ENCODE measurements at places on chromosomes 16 and 17.

GRCh38 chr16:81442916-81443687 lies 1.5 kb upstream of the CMIP start:
- DNase-seq = no peak

DNA sequence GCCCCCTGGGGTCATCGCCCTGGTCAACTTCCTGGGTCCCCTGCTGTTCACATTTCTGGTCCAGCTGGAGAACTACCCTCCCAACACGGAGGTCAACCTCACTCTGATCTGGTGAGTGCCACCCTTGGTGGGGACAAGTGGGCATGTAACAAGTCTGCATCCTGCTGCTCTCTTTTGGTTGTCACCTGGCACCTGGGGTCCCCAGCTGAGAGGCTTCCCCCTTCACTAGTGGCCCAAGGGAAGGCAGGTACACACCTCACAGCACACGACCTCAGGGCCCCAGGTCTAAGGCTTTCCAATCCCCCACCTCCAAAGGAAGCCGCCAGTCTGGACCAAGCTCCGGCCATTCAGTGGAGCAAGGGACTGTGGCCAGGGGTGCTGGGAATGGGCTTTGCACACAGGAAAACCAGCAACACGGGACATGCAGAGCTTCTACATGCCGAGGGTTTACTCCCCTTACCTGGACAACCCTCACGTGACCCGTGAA lies 4.4 kb downstream of the TMC8 start:
- no peak for DNase-seq

GRCh38 chr16:24686678-24687077 lies 42.8 kb upstream of the TNRC6A start:
- no peak for DNase-seq

- DNase-seq = no peak
Measured at GRCh38 chr17:27985306-27985705, 57.2 kb upstream of the NLK start.

- DNase-seq = no peak
Measured at GRCh38 chr16:4344983-4345835, 5.9 kb downstream of the PAM16 start.

DNA sequence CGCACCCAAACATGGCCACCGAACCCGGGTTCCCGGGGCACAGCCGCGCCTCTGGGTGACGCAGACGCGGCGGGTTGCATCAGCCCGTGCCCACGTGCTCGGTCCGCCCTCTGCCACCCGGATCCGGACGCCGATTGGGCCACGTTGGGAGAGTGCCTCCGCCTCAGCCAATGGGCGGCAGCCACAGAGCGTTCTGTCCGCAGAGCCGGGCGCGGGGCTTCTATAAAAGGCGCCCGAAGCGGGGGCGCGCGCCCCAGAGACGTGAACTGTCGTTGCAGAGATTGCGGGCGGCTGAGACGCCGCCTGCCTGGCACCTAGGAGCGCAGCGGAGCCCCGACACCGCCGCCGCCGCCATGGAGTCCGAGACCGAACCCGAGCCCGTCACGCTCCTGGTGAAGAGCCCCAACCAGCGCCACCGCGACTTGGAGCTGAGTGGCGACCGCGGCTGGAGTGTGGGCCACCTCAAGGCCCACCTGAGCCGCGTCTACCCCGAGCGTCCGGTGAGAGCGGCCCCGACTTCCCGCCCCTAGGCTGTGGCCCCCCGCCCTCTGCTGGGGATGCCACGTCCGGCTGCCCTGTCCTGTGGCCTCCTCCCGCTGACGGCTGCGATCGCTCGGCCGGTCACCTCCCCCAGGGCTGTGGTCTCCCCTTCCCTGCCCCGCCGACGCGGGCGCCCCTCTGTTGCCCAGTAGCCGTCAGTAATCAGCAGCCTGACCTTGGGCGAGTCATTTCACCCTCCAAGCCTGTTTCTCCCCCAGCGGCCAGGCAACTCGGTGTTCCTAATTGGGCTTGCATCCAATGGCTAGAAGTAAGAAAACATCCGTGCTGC lies at the start of gene HERPUD1:
Gene HERPUD1, plus strand, starts transcription at position 251 of the 829 bp plus-strand sequence. Its CDS starts 103 bp downstream, at position 354.
- DNase-seq = peak; percentile 88

DNA sequence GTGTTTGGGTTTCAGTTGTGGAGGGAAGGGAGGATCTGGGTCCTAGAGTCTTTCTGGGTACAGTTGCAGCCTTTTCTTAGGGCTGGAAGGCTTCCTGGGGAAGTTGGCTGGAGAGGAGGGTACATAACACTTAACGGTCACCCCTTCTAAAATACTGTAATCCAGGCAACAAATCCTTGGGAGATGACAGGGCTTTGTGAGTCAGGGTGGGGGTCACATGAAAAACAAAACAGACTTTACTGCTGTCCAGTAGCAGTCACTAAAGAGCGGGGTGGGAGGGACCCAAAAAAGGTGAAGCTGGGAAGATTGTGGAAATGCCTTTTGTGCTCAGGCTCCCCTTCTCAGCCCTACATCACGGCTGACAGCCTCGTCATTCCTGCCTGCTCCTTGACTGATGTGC lies 6.3 kb downstream of the SAP30BP start:
- DNase-seq = no peak

GRCh38 chr17:28285965-28286364 lies 33.0 kb upstream of the TMEM97 start:
- no peak for DNase-seq

- DNase-seq = no peak
Measured at GRCh38 chr17:45688353-45688752, 95.8 kb upstream of the CRHR1 start.

GRCh38 chr17:82553210-82553930 lies 33.8 kb downstream of the FOXK2 start:
- no peak for DNase-seq

DNA sequence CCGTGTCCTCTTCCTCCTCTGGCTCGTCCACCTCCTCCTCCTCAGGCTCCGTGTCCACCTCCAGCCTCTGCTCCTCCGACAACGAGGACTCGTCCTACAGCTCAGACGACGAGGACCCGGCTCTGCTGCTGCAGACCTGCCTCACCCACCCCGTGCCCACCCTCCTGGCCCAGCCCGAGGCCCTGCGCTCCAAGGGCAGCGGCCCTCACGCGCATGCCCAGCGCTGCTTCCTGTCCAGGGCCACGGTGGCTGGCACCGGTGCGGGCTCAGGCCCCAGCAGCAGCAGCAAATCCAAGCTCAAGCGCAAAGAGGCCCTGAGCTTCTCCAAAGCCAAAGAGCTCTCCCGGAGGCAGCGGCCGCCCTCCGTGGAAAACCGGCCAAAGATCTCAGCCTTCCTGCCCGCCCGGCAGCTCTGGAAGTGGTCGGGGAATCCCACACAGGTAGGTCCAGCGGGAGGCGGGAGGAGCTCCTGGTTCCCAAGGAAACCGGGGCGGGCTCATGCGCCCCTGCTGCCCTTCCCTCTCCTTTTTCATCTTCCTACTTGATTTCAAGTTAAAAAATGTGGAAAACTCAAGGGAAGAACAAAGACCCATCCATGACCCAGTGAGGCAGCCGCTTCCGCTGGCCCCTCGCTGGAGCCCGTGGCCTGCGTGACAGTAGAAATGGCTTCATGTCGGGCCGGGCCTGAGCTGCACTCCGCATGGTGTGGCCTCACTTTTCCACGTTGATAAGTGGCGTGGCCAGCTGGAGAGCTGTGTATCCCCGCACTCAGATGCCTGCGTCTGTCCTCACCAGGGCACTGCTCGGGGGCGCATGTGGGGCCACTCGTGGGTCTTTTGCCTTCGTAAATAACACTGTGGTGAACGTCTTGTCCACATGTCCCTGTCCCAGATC lies 50.7 kb downstream of the ACTG1 start:
- DNase-seq = no peak

DNA sequence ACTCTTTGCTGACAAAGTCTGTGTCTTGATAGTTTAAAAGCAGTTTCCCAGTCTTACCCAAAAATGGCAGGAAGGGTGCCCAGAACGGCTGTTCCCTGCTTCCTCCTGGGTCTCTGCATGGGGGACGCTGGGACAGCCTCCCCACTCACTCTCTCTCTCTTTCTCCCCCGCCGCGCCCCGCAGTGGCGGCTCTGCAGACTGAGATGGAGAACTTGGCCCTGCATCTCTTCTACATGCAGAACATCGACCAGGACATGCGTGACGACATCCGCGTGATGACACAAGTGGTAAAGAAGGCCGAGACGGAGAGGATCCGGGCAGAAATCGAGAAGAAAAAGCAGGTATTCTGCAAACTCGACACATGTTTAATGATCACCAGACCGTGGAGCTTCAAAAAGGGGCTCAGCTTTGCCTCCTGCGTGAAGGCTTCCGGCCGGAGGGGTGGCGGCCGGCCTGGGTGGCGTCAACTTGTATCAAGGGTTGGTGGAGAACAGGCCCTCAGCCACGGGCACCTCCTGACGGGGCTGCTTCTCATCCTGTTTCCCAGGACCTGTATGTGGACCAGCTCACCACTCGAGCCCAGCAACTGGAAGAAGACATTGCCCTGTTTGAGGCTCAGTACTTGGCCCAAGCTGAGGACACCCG lies 22.0 kb downstream of the CCDC40 start:
- no peak for DNase-seq

GRCh38 chr17:31195305-31195704 lies 100.5 kb downstream of the NF1 start:
- DNase-seq = no peak

DNA sequence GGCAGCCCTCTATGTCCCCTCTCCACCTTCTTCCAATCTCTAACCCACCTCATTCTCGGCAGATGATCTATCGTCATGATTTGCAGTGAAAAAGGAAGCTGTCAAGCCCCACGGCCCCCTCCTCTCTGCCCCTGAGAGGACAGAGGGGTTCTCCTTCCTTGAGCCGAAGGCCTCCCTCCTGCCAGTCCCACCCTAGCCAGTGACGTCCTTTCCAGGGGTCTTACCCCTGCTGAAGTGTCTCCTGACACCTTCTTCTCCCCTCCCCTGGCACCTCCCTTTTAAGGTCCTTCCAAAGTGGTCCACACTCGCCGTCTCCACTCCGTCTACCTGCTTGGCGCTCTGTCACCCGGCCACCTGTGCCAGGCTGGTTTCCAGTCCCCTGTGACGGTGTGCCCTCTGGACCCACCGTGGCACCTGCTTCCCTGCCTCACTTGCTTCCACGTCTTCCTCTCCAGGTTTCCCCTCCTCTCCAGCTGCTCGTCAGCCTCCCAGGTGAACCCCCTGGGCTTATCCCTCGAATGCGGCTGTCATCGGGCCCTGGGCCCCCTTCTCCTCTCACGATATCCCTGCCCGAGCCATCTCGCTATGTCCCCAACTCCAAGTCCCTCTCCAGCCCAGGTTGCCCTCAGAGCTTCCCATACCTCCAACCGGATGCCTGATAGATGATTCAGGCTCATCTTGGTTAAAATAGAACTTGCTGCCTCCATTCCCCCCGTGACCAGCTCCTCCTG lies 5.7 kb downstream of the CCDC102A start:
- DNase-seq = no peak

DNA sequence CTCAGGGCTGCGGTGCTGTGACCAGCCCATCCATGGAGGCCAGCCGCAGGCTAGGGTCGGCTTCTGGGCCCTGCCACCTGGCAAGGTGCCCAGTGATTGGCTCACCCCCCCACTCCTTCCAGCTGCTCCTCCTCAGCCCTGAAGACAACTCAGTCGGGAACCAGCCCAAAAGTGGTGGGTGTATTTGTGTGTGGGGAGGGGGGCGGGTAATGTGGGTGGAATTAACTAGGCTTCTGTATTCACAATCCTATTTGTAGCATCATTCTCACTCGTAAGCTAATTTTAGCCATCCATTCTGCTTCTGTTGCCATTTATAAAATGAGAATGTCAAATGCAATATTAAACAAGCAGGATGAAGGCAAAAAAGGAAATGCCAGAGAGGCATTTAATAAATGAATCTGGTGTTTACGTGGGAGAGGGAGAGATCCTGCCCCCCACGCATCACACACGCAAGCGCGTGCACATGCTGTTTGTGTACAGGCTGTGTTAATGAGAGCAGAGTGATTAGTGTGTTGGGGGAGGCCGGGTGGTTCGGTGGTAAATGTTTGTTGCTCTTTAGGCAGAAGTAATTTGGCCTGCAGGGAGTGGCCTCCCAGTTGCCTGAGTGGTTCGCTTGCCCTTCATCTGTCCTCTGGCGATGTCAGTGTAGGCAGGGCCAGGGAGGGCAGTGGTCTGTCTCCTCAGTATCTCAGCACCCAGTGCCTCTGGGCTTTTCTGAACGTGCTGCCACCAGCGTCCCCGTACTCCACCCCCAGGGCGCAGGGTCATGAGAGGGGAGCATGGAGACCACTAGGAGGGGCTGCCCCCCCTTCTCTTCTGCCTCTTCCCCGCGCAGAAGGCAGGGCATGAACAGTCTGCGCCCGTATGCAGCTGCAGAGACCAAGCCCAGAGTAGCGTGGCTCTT lies 140.1 kb downstream of the CCDC182 start:
- DNase-seq = no peak

- DNase-seq = no peak
Measured at GRCh38 chr17:36823850-36824677, 113.2 kb upstream of the LHX1 start.

GRCh38 chr16:72939247-72939646 lies 108.7 kb downstream of the ZFHX3 start:
- DNase-seq = no peak

DNA sequence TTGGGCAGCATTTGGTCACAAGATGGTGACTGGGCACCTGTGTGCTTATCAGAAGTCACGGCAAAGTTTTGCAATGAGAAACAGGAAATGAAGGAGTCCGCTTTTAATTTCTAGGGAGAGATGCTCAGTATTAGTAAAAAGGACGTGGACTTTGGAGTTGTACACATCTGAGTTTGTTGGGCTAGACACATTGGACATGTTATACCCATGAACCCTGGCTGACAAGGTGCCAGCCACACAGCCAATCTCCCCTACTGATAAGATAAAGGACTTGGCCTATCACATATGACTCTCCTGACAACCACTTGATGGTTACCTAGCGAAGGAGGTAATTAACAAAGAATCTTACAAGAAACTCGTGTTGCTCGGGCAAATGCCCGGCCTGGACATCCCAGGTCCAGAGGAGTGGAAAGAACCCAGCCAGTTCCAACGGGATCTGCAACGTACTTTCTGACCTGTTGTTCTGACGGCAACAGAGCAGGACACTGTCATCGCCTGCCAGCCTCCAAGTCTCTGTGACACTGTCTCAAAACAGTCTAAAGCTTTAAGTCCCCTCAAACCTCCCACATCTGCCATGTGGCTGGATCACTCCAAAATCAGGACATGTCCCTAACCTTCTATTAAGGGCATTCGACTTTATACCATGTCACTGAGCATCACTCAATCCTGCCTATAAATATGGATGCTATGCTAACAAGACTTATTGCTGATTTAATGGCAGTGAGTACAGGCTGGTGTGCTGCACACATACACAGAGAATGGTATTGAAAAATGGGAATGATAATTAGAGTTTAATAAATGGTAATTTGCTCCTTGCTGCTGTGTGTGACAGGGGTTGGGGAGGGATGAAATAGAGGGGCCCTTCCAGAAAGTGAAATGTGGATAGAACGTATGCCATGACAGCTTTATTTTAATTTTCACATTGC lies 47.6 kb upstream of the LYRM9 start:
- DNase-seq = no peak

DNA sequence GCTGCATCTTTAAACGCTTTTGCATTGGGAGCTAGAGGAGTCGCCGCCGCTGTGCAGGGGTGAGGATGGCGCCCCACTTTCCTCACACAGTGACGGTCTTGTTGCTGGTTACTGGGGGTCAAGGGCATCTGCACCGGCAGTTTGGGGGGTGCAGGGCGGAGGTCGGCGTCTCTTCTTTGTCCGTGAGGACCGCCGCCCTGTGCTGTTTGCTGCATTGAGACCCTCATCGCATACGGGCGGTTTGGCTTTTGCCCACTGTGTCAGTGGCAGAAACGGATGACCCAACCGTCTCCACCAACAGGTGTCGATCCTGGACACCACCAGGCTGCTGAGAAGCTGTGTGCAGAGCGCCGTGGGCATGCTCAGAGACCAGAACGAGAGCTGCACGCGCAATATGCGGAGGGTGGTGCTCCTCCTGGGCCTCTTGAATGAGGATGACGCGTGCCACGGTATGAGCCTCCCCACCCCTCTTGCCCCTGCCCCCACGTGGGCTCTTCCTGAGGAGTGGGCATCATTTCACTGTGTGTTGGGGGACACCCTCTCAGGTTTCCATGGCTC lies 61.2 kb upstream of the ENDOV start:
- no peak for DNase-seq

Measured in GDM1 (cell line).